ENCODE measurements at places on chromosomes 13 and 19. TPM values are rescaled to one million over a fixed set of nuclear protein-coding genes. Genes with fewer than 3 reads are reported as not detected.

Gene ZNF135
- 8.3 TPM for total RNA-seq

Gene REEP6
- total RNA-seq: 1.8 TPM

Gene DAPK3
- 122 TPM for total RNA-seq

Gene CCDC8
- total RNA-seq: 17.4 TPM

Gene GIPC1
- total RNA-seq: 114 TPM

Gene FFAR3
- total RNA-seq: not detected

Gene ACER1
- not detected for total RNA-seq

Gene KLK1
- not detected for total RNA-seq

Gene DGKH
- 8.7 TPM for total RNA-seq

Gene LYPD3
- 0.88 TPM for total RNA-seq

Gene ARRDC2
- 22.4 TPM for total RNA-seq

Gene KLK8
- not detected for total RNA-seq

Gene ZNF541
- total RNA-seq: under 0.01 TPM

Gene SELENOV
- total RNA-seq: not detected

Gene OLFM2
- total RNA-seq: 0.72 TPM

Gene LILRB1
- total RNA-seq: not detected

All from osteoblast (primary cell).